ENCODE measurements at places on chromosomes 1 and 21.

DNA sequence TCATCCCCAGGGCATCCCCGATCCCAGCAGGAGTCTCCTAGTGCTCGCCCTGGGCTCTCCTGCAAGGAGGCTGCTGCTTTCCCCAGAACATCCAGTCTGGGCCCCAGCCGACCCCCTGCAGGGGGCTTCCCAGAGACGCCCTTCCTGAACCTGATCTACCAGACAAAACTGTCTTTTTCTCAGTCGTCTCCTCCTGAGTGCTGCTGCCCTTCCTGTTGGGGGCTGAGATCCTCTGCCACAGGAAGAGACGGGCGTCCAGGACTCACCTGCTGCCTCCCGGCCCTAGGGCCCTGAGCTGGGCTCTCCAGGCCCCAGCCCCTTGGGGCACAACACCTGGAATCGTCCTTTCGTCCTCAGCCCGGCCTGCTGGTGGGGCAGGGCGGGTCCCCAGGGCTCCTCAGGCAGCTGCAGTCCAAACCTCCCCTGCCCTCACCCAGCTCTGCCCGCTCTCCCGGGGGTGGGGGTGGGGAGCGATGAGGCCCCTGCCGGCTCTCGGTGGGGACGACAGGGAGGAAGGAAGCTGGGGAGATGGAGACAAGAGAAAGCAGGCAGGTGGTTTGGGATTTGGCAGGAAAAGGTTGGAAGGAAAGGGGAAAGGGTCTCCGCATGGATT lies 36.9 kb downstream of the TP73 start:
- no peak for DNase-seq

GRCh38 chr1:162536511-162536910 lies 25.0 kb upstream of the UAP1 start:
- DNase-seq = no peak

GRCh38 chr1:85282424-85282823 lies 6.0 kb upstream of the BCL10 start:
- no peak for DNase-seq

DNA sequence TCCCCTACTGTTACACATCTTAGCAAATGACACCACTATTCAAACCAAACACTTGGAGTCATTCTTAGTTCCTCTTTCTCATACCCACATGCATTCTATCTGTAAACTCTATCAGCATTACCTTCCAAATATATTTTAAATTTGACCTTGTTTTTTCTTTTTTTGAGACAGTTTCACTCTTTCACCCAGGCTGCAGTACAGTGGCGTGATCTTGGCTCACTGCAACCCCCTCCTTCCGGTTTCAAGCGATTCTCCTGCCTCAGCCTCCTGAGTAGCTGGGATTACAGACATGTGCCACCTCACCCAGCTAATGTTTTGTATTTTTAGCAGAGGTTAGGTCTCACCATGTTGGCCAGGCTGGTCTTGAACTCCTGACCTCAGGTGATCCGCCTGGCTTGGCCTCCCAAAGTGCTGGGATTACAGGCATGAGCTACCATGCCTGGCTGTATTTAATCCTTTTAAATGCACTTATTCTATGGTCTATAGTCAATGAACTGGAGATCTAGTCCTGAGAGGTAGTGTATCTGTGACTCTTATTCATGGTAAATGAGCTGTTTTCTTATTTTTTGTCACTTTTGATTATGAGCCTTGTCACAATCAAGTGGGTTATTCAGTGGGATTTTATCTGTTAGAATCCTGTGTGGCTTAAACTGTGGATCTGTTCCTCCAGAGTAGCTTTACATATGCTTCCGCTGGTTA lies 73.1 kb downstream of the GATAD2B start:
- DNase-seq = no peak

GRCh38 chr21:25913479-25913878 lies 178.7 kb downstream of the GABPA start:
- DNase-seq = no peak

- no peak for DNase-seq
These were observed 195.7 kb downstream of the FCRL5 start for GRCh38 chr1:157356601-157357000.

- no peak for DNase-seq
These were observed 338.6 kb upstream of the SNX7 start for GRCh38 chr1:98322966-98323365.

DNA sequence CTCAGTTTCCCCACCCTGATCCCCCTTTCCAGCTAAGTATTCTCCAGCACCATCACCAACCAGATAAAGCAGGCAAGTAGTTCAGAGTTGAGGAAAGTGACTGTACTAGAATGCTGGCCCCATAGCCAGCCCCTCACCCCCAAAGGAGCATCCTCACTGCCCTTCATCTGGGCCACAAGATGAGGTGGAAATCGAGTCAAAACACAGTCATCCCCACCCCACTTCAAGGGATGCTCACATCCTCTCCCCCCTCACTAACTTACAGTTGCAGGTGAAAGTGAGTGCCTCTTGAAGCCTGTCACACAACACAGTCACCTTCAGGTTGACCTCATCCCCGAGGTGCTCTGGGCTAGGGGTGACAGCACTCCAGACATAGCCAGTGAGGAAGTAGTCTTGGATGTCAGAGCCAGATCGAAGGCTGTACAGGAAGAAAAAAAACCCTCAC lies 30.4 kb downstream of the PIK3C2B start:
- no peak for DNase-seq

DNA sequence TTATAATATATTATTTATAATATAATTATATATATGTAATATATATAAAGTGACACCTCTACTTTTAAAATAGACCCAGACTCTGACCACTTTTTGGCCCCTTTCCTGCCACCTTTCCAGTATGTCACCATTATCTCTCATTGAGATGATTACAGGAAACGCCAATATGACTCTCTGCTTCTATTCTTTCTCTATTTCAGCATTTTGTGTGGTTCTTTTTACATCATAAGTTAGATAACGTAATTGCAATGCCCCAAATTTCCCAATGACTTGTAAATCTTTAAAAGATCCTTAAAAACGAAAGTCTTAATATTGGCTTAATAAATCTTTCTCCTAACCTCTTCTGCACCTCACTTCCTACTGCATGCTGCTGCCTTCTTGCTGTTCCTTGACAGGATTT lies 8.1 kb upstream of the GBP5 start:
- no peak for DNase-seq

- DNase-seq = no peak
These were observed 266.1 kb upstream of the NRIP1 start for GRCh38 chr21:15330872-15331271.

GRCh38 chr1:63119575-63120155 lies 202.7 kb upstream of the FOXD3 start:
- no peak for DNase-seq

- DNase-seq = no peak
These were observed 9.5 kb downstream of the SLC45A3 start for GRCh38 chr1:205670611-205671430.

DNA sequence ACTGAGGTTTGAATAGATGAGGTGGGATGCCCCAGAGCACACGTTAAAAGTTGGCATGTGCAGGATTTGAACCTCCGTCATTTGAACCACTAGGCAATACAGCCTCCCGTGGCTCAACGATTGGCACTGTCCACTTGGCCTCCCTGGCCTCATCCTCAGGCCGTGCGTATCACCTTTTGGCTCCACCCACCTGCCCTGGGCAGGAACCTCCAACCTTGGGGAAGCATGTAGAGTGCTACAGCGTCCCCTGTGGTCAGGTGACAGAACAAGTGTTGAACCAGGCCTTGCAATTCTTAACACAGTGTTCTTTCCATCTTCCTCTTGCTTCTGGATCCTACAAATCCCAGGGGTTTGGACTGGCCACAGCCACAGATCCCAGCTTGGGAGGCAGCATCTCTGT lies 112.6 kb downstream of the PAX7 start:
- no peak for DNase-seq

GRCh38 chr1:169804941-169805340 lies 10.2 kb upstream of the METTL18 start:
- no peak for DNase-seq

DNA sequence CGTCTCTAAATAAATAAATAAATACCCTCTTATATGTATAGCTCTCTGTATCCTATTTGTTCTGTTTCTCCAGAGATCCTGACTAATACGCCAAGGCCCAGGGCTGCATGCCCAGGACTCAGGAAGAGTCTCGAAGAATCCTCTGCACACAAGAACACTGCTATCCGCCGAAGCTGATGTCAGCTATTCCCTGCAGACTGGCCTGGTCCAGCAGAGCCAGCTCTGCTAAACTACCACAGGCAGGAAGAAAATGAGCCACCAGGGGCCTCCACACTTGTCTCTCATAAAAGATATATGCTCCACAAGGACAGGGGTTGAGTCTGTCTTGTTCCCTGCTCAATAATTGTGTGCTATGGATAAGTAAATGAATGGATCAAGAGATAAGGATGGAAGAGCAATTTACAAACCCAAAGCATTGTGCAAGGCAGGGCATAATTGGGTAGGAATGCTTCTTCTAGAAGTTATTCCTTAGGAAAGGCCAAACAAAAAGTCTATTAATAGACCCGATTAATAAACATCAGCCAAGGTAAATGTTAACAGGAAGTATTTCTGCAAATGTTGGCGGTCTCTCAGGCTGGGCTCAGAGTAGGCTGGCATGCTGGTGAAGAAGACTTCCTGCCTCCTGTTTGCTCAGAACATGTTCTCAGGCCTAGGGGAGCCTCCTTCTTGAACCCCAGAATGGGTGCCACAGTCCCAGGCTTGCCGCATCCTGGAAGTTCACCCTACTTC lies 26.3 kb upstream of the MAN1C1 start:
- DNase-seq = no peak

DNA sequence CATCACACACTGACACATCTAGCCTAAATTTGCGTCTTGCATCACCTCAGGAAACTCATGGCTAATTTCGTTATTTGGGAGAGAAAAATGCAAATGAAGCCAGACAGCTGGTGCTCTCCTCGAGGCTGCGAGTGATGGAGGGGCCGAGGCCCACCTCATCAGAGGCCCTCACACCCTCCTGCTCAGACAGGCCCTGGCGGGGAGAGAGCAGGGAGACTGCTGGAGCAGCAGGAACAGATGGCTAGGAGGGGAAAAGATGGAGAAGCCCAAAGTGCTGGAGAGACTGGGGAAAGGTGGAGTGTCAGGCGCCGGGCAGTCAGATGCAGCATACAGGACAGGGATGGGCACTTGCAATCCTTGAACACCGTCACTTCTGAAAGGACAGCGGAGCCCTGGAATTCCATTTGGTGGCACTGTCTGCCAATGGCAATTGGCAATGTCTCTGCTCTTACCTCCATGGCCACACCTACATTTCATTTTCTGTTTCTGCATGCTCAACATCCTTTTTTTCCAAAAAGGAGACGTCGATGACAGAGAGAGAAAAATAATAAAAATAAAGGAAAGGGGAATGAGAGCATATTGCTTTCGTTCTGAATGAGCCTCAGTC lies 286.2 kb downstream of the SPATA17 start:
- no peak for DNase-seq

GRCh38 chr21:35819134-35819533 lies 241.2 kb downstream of the SETD4 start:
- no peak for DNase-seq

All from central memory CD4-positive, alpha-beta T cell (primary cell).